Peyer's patch (tissue), 4 donors: ENCODE measurements at places on chromosomes 7 and 10. TPM values are rescaled to one million over a fixed set of nuclear protein-coding genes. Genes with fewer than 3 reads are reported as not detected.

DNA sequence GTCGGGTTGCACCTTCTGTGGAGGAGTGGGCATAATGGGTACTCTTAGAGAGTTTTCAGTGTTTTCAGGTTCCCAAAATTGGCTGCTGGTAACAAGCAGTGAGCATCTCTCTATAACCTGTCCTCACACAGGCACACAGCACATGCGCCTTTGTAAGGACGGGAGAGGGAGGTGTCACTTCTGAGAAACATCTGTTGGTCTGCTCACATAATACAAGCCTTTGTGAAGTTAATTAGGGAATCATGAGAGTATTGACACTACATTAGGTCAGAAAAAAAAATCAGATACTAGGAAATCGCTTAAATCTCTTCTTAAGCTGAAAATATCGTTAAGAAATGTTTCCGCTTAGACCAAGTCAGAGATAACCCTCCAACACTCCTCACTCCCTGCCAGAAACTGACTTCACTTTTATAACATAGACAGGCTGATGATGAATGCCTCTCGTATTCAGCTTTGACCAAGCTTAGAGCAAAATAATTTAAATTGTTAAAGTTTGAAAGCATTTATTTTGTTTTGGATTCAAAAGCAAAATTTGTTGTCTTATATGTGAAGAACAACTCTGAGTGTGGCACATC, 769.7 kb downstream of the TNS3 start:
- H3K27ac ChIP-seq, result no peak overlapping the region
- H3K4me3 ChIP-seq, result no peak overlapping the region
- H3K36me3 ChIP-seq, result no peaks in the 10 kb centered on the region
- no peaks in the 10 kb centered on the region for H3K27me3 ChIP-seq
- H3K4me1 ChIP-seq, result no peaks in the 10 kb centered on the region

DNA sequence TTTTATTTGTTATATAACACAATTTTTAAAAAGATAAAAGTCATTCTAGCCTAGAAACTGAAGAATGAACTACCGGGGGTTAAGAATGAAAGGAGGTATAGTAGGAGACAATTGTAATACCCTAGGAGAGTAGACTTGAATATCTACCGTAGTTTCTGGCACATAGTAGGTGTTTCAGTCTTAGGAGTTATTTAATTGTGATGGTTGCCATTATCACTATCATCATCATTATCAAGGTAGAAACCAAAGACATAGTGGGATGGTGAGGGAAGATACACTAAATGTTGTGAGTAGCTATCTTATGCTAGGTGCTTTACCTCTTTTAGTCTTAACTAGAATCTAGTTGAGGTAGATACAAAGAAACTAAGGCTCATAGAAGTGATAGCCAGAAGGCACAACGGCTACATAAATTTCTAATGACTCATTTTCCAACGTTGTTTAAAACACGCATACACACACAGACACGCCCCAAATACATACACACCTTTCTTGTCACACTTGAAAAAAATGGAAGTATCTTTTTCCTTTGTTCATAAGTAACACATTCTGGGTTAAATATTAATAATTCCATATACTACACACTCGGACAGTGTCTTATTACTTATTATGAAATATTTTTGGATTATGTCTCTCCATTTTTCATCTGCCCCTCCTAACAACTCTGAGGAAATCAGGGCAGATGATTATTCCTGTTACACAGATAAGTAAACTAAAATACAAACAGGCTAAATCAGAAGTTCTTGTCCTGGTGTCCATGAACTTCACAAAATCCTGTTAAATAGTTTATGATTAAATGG, 2.0 kb upstream of the ANLN start:
- no peak overlapping the region for H3K27ac ChIP-seq
- no peaks in the 10 kb centered on the region for H3K36me3 ChIP-seq
- H3K4me1 ChIP-seq, result peaks cover 8% of the 10 kb centered on the region

- no peaks in the 10 kb centered on the region for H3K36me3 ChIP-seq
- H3K4me1 ChIP-seq, result no peaks in the 10 kb centered on the region
- H3K27me3 ChIP-seq, result no peaks in the 10 kb centered on the region
- H3K27ac ChIP-seq, result no peak overlapping the region
- DNase-seq, result no peak
Measured at GRCh38 chr7:139897422-139898090, 68.5 kb downstream of the TBXAS1 start.

DNA sequence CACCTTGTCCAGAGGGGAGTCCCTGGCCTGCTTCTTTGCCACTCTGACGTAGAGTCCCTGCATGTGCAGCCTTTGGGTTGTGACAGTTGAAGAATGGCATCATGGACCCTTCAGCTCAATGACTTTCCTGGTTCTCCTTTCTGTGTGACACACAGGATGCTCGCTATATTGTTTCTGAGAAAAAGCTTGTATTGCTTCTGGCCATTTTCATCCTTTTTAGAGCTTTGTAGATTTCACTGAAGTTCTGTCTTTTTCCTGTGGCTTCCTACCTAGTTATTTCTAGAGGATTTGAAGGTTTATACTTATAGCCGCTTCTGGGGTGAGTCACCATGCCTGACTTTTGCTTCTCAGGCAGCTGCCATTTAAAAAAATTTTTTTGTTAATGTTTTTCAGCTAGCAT, 27.0 kb downstream of the SND1 start:
- no peaks in the 10 kb centered on the region for H3K27me3 ChIP-seq
- H3K4me1 ChIP-seq, result no peaks in the 10 kb centered on the region
- H3K36me3 ChIP-seq, result no peaks in the 10 kb centered on the region
- no peak for DNase-seq
- H3K4me3 ChIP-seq, result no peak overlapping the region
- H3K27ac ChIP-seq, result no peak overlapping the region

GRCh38 chr10:1230592-1231275, 174.5 kb downstream of the WDR37 start:
- no peak for DNase-seq
- no peaks in the 10 kb centered on the region for H3K36me3 ChIP-seq
- no peaks in the 10 kb centered on the region for H3K4me1 ChIP-seq
- no peak overlapping the region for H3K4me3 ChIP-seq
- no peaks in the 10 kb centered on the region for H3K27me3 ChIP-seq

The TMEM270 gene
- not detected for total RNA-seq
